ENCODE measurements at places on chromosomes 13 and 19. TPM values are rescaled to one million over a fixed set of nuclear protein-coding genes. Genes with fewer than 3 reads are reported as not detected.

DNA sequence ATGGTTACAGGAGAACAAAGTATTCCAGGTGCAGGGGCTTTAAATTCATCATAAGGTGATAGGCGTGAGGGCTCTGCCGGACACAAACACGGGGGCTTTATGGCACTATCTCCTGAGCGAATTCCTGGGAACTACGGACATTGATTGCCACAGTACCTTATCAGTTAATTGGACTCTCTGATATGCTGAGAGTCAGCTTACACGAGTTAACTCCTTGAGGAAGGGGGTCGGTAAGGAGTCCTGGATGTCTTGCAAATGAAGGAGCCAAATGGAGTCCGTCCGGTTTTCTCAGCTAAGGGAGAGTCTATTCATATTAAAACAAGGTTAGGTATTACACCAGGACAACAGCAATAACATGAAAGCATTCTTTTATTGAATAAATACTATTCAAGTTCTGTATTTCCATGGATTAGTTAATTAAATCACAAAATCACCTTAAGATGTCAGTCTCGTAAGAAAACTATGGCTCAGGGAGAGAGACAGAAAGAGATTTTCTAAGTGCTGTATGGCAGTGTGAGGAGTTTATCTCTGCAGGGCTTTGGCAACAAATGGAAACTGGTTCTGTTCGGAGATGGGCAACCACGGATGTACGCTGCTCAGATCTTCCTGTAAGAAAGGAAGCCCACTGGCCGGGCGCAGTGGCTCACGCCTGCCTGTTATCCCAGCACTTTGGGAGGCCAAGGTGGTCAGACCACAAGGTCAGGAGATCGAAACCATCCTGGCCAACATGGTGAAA is 26.2 kb upstream of the HIF3A start:
- DNase-seq: no peak

- DNase-seq: no peak
Observed at GRCh38 chr13:42422681-42423080, 150.7 kb downstream of the AKAP11 start.

DNA sequence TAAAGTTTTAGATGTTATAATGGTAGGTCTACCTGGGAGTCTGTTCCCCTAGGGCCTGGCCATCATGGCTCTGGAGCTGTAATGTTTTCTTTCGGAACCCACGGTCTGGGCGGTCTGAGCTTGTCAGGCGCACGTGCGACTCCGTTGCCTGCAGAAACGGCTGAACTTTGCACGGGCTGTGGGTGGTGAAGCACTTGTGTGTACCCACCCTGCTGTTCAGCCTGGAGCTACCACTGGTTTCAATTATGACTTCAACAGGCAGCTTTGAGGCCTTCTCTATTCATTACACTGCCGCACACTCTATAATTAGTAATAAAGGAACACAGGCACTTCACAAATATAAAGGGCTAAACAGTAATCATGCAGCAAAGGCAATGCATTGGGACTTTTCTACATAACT is 6.0 kb downstream of the PCDH8 start:
- no peak for DNase-seq

DNA sequence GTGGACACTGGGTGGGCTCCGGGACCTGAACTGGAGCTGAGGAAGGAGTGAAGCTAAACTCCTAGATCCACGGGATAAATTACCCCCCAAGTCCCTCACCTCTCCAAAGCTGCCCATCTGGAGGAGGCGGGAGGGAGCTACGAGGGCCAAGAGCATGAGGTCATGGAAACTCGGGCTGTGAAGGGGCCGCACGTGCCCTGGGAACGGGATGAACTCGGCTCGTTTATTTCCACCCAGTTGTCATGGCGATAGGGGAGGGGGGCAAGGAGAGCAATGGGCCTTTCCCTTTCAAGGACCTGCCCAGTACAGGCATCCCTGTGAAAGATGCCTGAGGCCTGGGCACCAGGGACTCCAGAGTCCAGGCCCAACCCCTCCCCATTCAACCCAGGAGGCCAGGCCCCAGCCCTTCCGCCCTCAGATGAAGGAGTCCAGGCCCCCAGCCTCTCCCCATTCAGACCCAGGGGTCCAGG is 3.8 kb downstream of the PPP1R12C start:
- peak; percentile 94 for DNase-seq

DNA sequence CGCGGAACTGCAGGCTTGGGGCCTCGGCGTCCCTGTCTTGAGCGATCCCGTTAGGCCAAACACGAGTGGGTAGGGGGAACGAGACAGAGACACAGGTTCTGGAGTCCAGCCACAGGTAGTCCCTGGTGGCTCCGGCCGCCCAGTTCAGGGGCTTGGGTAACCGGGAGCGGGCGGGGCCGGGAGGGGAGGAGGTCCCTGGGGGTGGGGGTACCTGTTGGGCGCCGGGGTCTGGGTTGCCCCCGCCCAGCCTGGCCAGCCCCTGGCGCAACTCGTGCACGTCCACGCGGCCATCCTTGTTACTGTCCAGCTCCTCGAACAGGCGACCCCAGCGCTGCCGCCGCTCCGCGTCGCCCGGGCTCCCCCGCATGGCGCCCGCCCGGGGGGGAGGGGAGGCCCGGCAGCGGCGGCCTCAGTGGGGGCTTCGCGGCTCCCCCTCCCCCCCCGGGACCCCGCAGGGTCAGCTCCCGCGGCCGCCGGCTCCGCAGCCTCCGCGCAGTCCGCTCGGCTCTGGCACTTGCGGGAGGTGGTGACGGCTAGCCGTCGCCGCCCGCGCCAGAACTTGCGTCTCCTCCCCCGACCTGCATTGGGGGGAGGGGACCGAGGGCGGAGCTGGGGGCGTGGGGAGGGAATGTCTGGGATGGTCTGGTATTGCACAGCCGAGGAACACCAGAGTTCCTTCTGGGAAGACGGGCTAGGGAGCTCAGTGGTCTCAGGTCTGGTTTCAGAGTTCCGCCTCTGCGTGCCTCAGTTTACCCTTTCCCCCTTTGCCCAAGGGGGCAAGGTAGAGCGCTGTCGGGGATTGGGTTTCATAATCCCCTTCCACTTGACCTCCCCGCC is at the start of gene SLC25A23:
Gene SLC25A23, minus strand, starts transcription at position 531 of the 837 bp plus-strand sequence. Its CDS starts 164 bp downstream, at position 367.
- peak; percentile 68 for DNase-seq

- DNase-seq: no peak
Observed at GRCh38 chr13:110910013-110910890, 4.6 kb downstream of the ANKRD10 start.

- no peak for DNase-seq
Observed at GRCh38 chr13:29514720-29515310, 80.7 kb downstream of the SLC7A1 start.

- no peak for DNase-seq
Observed at GRCh38 chr13:45276913-45277312, 64.1 kb downstream of the TPT1 start.

DNA sequence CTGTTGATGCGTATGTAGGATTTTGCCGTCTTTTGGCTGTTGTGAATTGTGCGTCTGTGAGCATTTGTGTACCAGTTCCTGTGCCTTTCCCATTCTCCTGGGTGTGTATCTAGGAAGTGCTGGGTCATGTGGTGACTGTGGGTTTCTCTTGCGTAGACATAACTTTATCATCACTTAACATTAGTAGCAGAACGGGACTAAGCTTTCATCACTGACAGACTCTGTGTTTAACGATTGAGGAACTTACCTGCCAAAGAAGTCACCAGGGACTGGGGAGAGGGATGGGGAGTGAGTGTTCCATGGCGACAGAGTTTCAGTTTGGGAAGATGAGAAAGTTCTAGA is 15.0 kb downstream of the FZR1 start:
- no peak for DNase-seq

- DNase-seq: no peak
Observed at GRCh38 chr13:29411481-29411880, 184.0 kb downstream of the SLC7A1 start.

GRCh38 chr13:41651413-41652058 is 194.2 kb downstream of the RGCC start:
- no peak for DNase-seq

DNA sequence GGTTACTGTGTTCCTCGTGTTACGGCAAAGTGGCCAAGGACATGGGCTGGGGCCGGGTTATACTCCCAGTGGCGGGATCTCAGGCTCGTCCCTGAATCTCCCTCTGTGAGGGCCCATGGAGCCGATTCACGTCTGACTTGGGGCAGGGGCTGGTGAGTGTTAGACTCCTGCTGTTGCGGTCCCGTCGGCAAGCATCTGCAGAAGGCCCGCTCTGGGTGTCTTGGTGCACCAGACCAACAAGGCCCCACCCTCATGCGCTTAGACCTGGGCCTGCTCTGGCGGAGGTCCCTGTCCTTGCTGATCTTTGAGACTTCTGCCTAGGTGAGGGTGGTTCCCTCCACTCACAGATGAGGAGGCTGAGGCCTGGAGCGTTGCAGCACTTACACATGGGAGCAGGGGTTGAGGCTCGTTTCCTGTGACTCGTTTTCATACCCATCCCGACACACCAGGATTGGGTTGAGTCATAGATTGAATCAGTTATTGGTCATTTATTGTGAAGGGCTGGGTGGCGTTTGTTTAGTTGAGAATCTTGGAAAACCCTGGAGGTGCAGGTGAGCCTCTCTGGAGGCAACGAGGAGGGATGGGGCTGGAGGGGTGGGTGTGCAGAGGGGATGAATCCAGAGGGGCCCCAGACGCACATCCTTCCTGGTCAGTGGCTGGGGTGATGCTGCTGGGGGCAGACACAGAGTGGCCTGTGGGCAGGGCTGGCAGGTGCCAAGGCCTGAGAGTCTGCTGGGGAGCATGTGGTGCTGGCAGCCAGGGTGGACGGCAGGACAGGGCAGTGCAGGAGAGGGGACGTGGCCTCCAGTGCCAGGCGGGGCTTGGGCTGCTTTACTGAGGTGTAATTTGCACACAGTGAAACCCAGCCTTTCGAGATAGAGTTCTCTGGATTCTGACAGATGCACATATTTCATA is 4.6 kb downstream of the EPN1 start:
- DNase-seq: no peak

The CCL25 gene
- not detected for total RNA-seq

The ZNF616 gene
- 16.0 TPM for total RNA-seq

The EPS8L1 gene
- total RNA-seq: 64.6 TPM

The NEK5 gene
- 0.23 TPM for total RNA-seq

The FPR1 gene
- total RNA-seq: 4.3 TPM

The GNA15 gene
- total RNA-seq: 28.5 TPM

The ZNF682 gene
- 26.2 TPM for total RNA-seq
